ENCODE measurements at places on chromosomes 2 and 18.
A peak's percentile ranks its signal among the peaks of the same experiment; 100 is the strongest.

- no peak for DNase-seq
These were observed 30.4 kb upstream of the GREB1 start for GRCh38 chr2:11503354-11503927.

GRCh38 chr2:128448331-128449225, 129.9 kb upstream of the HS6ST1 start:
- no peak for DNase-seq

DNA sequence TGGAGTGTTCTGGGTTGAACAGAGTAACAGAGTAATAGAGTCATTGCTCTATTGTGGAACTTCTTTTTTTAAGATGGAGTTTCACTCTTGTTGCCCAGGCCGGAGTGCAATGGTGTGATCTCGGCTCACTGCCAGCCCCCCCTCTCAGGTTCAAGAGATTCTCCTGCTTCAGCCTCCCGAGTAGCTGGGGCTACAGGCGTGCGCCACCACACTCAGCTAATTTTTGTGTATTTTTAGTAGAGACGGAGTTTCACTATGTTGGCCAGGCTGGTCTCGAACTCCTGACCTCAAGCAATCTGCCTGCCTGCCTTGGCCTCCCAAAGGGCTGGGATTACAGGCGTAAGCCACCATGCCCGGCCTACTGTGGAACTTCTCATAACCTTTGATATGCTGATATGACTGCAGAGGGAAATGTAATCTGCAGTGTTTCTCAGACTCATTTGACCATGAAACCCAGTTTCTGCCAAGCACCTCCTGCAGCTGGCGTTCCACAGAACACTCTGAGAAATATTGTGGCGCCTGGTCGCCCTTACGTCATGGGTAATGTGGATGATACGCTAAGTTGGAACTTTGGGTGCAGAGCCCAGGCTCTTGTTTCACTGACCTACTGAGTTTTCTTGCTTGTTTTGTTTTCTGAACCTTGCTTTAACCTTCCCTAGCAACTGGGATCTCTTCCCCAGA, 213.8 kb downstream of the BCL2 start:
- no peak for DNase-seq

- peak; percentile 52 for DNase-seq
These were observed 864 bp downstream of the LBH start for GRCh38 chr2:30231996-30232800.

GRCh38 chr18:69948919-69949537, 1.4 kb upstream of the CD226 start:
- peak; percentile 59 for DNase-seq

- no peak for DNase-seq
These were observed 45.1 kb downstream of the CCDC102B start for GRCh38 chr18:68842951-68843350.

GRCh38 chr2:150441784-150442183, 45.7 kb downstream of the RND3 start:
- DNase-seq = no peak

DNA sequence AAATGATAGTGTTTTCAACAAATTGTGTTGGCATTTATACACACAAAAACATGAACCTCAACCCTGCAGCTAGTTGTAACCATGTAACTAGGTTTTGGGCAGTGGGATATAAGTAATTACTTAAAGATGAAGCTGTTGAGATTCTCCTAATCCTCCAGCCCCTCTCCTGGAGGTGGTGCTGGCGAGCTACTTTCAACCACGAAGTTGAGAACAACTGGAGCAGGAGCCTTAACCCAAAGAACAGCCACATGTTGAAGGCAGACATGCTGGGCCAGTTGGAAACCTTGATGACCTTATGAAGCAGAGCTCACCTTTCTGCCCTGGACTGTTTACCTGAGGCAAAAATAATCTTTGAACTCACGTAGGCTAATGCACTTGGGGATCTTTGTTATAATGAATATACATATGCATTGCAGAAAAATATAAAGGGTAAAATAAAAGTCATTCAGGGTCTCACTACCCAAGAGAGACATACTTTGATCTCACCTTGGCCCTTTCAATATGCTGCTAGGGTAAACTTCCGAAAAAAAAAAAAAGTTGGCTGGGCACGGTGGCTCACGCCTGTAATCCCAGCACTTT, 89.6 kb upstream of the NPAS2 start:
- DNase-seq = peak; percentile 21

DNA sequence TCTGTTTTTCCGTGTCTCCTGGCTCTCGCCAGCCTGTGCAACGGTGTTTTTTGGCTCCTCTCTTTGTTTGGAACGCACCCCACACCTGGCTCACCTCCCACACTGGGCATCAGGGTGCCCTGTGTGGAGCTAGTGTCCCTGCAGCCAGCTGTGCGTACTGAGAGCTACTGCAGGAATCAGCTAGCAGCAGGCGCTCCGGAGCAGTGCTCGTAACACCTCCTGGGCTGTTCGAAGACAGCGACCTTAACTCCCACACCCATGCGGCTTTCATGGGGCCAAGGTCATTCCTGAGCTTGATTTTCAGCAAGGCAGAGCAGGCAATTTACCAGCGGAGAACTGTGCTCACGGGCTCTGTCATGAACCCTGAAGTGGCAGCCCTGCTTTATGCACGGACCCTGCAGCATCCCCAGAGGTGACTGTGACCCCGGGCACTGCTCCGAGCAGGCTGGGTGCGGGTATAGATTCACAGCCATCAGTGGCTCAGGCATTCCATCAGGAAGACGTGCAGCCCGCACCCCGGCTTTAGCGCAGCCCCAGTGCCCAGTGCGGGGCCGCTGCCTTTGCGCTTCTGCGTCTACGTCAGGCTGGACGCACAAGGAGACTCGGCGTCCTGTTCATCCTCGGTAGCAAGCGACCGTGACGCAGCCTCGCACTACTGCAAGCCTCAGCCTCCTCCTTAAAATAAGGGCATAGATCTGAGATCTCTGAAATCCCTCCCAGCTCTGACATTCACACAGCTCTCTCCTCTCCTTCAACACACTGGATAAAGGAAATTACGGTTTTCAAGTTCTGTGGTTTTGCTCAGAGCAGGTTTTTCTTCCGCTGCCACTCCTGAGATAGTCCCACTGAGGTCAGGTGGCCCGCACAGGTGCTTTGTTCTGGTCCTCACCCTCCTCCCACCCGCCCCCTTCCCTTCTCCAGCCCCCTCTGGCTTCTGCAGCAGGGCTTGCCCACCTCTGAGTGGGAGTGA, 58.2 kb downstream of the ADI1 start:
- DNase-seq = no peak

DNA sequence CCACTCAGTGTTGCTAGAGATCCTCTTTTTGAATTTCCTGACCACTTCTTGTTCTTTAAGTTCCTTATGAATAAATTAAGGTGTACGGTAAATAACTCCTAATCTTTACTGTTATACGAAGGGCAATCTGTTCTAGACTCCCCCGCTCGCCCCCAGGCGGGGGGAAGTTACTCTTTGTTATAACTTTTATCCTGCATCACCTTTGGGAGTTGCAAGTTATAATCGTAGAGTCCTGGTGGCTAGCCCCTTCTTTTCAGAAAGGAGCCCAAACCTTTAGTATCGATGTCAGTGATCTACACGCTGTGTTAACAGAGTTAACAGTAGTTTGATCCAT, 652 bp downstream of the GCA start:
- no peak for DNase-seq

GRCh38 chr2:241185961-241186360, 2.5 kb upstream of the ANO7 start:
- DNase-seq = no peak

GRCh38 chr18:32469190-32469651, 1.5 kb downstream of the GAREM1 start:
- DNase-seq = no peak

DNA sequence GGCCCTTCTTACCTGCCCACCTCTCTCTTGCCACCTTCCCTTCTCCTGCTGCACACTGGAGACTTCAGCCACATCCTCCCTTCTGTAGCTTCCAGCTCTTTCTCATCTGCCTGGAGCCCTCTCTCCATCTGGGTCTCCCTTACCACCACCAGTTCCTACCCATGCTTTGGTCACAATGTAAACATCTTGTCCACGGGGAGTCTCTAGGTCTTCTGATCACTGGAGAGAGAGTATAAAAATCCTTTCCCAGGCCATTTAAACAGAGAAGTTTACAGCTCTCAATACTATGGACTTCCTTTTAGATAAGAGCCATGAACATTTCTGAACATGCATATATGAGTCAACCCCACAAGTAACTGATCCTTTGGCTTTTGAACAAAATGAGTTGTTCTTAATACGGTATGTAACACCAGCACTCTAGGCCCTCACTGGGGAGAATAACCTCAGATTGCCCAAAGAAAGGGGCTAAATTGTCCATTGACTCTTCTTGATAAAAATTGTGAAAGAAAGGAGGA, 5.8 kb downstream of the ARHGAP25 start:
- no peak for DNase-seq

DNA sequence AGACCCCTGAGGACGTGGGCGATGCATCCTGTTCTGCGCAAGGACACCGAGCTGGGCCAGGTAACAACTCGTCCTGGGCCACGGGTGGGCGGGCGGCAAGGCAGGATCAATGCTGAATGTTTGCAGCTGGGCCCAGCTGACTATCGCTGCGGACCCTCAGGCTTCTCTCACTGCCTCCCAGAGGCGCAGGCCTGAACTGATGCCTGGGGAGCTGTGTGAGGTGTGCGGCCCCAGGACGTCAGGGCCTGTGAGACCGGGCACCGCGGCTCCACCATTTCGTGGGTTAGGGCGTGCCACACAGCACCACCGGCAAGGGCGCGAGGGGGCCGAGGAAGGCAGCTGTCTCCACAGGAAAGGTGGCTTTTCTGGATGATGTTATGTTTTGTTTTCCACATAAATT, 307.4 kb downstream of the NDUFA10 start:
- DNase-seq = no peak

DNA sequence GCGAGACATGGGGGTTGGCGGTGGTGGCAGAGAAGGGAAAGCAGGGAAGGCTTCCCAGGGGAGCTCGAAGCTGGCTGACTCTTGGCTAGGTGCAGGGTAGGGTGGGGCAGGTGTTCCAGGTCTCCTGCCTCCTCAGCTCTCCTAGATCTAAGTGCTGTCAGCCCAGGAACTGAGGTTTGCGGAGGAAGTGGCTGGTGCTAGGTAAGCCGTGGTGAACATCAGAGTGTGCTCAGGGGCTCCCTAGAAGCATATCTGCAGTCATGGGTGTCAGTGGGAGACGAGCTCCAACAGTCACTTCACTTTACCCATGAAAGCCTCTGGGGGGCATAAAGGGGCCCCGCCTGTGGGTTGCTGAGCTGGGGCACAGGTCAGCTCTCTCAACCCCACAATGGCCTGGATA, 34.1 kb downstream of the ARHGEF4 start:
- no peak for DNase-seq

DNA sequence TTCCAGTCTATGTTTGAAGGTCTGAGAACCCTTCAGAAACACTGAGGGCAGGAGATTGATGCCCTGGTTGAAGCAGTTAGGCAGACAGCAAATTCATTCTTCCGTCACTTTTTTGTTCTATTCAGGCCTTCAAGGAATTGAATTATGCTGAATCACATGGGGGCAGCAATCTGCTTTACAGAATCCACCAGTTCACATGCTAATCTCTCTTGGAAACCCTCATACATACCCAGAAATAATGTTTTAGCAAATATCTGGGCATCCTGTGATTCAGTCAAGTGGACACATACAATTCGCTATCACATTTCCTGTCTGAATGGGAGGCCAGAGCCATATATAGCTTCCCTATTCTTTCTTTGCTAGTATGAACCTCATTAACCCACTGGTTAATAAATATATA, 301.4 kb upstream of the CNTNAP5 start:
- no peak for DNase-seq

- no peak for DNase-seq
These were observed 669.7 kb downstream of the RNF144A start for GRCh38 chr2:7586898-7587297.

DNA sequence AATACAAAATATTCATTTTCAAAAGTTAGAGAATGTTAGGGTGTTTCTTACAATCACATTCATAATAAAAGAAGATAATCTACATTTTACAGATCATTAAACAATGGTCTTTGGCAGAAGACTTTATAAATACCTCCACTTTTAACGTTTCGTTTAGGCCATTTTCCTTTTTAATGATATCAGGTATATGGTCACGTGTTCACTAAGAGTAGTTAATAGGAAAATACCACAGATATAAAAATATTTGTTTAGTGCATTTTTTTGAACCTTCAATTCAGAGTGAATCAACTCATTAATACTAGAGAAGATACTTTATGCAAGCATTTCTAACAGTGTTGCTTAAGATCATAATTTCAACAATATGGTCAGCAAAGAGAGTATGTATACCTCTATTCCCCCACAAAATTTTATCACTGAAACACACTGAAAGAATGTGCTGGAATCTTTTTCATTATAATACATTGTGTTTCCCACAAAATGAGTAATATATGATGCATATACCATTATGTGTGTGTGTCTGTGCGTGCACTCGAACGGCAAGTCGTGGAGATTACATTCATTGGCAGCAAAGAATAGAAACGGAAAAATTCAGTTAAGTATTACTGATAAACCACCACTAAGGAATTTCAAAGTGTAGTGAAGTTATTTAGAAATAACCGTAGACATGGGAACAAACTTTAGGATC, 319.9 kb upstream of the THUMPD2 start:
- no peak for DNase-seq

DNA sequence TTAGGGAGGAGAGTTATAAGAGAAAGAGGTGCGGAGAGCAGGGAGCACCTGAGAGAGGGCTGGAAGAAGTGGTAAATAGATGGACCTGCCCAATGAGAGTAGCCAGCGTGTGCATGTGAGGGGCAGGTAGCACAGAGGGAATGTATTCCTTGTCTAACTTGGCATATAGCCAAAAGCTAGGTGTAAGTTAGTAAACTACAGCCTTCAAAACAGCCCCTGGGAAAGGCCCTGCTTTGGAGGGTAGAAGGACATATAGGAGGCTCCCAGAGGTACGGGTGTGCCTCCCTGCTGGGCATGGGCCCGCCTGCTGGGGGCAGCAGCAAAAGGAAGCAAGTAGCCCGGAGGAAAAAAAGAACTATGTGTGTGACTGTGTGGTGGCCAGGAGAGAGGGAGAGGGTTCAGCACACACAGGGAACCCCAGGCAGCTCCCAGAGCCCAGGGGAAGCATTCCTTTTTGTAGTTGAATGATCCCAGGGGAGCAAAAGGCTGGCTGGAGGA, 48.0 kb downstream of the TCF7L1 start:
- no peak for DNase-seq

- no peak for DNase-seq
These were observed at the start of gene ST8SIA5 for GRCh38 chr18:46756559-46757201. Gene ST8SIA5, minus strand, starts transcription at chr18:46757053. Its CDS starts 545 bp downstream, at chr18:46756508.

DNA sequence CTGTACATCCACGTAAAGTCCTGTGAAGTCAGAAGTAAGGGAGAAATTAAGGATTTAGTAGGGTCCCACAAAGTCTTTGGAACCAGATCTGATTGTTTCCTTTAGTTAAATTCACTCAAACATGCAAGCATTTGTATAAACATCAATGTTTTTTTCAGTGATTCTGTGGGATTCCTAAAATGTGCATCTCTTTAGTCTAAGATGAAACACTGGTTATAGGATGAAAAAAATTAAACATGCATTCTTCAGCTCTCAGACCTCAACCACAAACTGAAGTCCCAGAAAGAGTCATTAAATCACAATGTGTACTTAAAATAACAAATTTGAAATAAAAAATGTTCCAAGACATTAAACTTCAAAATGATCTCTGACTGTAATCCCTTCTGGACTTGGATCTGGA, 76.5 kb upstream of the APCDD1 start:
- no peak for DNase-seq
